CD8-positive, alpha-beta memory T cell (primary cell): ENCODE measurements at places on chromosomes 1 and 21. TPM values are rescaled to one million over a fixed set of nuclear protein-coding genes. Genes with fewer than 3 reads are reported as not detected.

GRCh38 chr1:239982762-239983161 lies 108.9 kb upstream of the FMN2 start:
- no peak for DNase-seq

The HCRTR1 gene
- not detected for polyA plus RNA-seq

GRCh38 chr1:84613026-84613425 lies 38.8 kb upstream of the CTBS start:
- no peak for DNase-seq

The NGF gene
- not detected for polyA plus RNA-seq

GRCh38 chr1:203044546-203045250 lies 18.4 kb downstream of the PPFIA4 start:
- DNase-seq: no peak

DNA sequence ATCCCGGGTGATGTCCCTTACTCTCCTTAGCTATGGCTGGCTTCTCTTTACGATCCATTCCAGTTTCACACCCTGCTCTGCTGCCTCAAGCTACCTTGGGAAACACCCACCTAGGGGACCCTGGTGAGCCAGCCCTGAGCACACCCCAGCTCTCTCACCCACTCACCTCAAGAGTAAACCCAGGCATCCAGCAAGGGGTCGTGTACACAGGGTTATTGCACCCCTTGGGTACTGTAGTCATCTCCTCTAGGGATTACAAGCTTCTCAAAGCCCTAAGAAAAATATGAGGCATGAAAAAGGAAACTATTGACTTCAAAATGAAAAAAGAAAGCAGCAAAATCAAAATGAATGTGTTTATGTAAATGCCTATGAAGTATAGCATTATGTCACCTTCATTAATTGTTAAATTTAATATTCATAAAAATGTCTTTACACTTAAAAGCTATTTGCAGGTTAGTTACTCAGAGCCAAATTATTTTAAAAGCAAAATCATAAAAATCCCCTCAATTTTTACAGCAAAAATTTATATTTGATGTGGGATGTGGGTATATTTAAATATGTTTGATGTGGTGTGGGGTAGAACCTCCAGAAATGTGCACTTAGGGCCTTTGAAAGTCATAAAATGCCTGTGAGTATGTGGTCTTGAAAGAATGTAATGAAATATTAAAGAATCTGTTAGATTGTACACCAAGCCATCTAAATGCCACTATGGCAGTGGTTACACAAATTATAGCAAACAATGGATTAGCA lies 190.3 kb downstream of the C1orf94 start:
- DNase-seq: no peak

DNA sequence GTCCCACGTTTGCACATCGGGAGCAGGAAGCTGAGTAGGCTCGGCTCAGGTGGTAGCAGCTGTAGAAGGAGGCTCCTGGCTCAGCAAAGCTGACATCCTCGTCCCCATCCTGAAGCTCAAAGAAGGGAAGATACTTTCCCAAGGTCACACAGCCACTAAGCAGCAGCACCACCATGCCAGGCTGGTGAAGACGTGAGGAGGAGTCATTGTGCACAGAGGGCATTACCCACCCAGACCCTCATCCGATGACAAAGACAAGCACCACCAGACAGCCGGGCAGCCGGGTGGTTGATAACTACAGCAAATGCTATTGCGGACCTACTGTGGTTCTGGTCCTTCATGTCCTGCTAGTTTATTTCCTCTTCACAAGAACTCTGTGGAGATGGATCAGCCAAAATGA lies 186.9 kb downstream of the MATN1 start:
- no peak for DNase-seq

The C1orf94 gene
- not detected for polyA plus RNA-seq

The CD2 gene
- polyA plus RNA-seq: 440 TPM
